ENCODE measurements at places on chromosomes 16 and 17.

- DNase-seq: no peak
Observed at GRCh38 chr17:19508577-19508867, 25.1 kb upstream of the SLC47A1 start.

- no peak for DNase-seq
Observed at GRCh38 chr16:85181739-85182129, 69.5 kb upstream of the CIBAR2 start.

GRCh38 chr17:35377068-35377467 lies 3.6 kb upstream of the SLFN11 start:
- DNase-seq: no peak

- no peak for DNase-seq
Observed at GRCh38 chr16:54503011-54503855, 216.6 kb upstream of the IRX3 start.

- no peak for DNase-seq
Observed at GRCh38 chr17:61349350-61349749, 50.3 kb upstream of the TBX2 start.

- DNase-seq: no peak
Observed at GRCh38 chr16:13939821-13940220, 19.9 kb downstream of the ERCC4 start.

DNA sequence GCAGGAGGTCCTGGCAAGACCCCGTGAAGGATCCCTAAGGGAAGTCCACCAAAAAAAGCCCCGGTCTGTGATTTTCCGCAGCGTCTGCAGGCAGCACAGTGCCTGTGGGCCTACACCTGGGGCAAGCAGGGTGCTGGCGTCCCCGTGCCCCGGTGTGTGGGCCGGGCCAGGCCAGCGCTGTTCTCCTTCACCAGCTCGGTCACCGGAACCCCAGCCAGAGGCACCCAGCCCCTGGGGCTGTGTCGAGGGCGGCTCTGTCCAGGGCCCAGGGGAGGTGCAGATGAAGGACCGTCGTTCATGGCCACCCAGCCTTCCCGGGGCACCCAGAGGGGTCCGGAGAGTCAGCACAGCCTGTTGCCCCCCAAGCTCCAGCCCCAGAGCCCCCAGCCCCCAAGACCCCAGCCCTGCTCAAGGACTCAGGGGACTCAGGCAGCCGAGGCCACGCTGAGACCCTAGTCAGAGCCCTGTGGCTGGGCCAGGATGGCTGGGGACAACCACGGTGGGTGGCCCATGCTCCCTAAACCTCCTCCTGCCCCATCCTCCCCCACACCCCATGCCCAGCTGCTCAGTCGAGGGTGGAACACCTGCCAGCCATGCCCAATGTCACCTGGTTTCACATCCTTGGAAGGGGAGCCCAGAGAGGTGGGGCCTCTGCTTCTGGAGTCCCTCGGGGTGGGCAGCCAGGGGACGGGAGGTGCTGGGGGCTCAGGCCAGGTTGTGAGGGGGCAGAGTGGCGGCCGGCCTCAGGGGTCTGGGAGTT lies 5.7 kb upstream of the C1QTNF8 start:
- DNase-seq: no peak

DNA sequence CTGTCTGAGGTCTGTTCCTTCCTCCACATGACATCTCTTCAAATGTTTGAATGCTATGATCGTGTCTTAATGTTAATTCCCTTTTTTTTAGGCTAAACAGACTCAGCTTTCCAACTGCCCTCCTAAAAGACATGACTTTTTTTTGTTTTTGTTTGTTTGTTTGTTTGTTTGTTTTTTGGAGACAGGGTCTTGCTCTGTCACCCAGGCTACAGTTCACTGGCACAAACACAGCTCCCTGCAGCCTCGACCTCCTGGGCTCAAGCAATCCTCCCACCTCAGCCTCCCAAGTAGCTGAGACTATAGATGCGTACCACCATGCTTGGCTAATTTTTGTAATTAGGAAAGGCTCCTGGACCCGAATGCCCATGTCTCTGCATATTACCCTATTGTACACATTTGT lies 176.5 kb downstream of the ABCA8 start:
- no peak for DNase-seq

GRCh38 chr17:33684735-33685134 lies 391.6 kb upstream of the ASIC2 start:
- no peak for DNase-seq

- DNase-seq: no peak
Observed at GRCh38 chr17:65438708-65439294, 122.6 kb downstream of the AXIN2 start.

DNA sequence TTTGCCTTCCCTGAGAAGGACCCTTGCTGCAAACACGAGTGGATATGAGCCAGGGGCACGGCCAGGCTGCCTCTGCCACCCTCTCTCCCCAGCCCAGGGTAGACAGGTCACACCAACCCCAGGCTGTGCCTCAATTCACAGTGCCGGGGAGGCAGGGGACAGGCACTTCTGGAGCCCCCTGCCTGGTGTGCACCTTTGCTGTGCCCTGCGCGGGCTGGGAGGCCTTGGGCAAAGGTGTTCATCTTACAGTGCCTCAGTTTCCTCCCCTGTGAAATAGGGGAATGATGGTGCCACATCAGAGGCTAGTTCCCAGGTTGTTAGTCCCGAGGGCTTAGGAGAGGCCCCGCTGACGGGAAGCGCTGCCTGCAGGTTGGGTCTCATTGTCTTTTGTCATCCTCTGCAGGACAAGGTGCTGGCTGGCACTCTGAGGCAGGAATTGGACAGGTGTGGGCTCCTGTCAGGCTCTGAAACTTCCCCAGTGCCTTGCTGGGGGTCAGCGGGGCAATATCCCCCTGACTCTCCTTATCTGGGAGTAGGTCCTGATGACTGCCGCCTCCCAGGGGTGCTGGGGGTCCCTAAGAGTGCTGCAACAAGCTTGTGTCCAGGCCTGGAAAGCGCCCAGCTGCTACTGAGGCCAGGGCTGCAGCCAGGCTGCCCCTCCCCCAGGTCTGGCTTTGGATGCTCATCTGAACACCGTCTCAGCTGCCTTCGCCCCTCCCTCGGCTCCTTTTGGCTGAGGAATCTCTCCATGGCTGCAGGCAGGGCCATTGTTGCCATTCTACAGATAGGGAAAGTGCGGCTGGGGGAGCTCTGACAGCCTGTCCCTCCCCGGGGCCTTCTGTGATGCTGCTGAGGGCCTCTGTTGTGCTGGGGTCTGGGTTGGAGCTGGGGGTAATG lies 3.1 kb downstream of the PRSS21 start:
- DNase-seq: no peak

DNA sequence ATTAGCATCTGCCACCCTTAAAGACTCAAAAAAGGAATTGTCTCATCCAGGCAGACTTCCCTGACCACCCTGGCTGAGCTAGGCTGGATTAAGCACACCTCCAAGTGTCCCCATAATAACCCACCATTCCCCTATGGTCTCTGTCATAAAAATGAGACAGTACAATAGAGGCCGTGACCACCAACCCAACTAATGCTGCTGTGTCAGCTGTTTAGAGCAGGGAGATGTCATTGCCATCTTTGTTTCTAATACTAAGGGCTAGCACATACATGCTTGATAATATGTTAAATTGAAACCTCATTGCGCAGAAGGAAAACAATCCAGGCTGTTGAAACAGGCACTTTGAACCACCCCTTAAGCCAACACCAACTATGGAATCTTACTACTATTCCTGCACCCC lies 7.2 kb upstream of the ADAMTS18 start:
- DNase-seq: no peak

- DNase-seq: no peak
Observed at GRCh38 chr16:23484510-23485256, 25.6 kb downstream of the GGA2 start.

GRCh38 chr16:89319886-89320781 lies 102.6 kb downstream of the ZNF778 start:
- no peak for DNase-seq

GRCh38 chr17:65664266-65664665 lies 102.8 kb upstream of the AXIN2 start:
- DNase-seq: no peak

- no peak for DNase-seq
Observed at GRCh38 chr16:57707331-57707730, 12.7 kb downstream of the DRC7 start.

DNA sequence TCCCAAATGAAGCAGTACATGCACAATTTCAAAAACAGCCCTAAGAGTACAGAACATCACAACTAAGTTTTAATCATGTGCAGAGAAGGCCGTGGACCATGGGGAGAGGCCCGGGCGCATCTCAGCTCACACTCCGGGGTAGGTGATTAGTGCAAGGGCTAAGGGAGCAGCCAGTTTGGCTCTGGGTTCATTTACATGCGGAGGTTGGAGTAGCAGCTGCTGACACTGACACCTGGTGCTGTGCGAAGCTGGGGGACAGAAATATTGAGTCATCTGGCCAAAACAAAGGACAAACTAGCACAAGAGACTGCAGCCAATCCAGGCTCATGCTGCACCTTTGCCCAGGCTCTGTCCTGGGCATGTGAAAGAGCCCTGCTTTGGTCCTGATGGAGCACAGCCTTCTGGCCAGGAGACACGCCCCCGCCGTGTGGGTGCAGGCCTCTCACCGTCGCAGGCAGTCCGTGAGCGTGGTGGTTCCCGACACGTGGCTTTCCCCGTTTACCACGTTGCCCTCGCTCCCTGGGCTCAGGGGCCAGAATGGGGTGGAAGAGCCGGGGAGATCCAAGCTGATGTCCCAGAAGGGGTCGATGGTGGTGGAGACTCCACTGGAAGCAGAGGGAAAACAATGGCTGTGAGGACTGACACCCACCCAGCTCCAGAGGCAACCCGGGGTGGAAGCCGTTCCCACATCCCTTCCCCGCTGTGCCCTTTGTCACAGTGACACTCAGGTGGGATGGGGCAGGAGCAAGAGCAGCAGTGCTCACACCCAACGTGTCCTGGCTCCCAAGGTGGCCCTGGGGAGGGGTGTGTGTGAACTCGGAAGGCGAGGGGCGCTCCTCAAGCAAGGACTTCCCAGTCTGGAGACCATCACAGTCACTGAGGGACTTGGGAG lies 31.9 kb downstream of the USP22 start:
- DNase-seq: no peak

- no peak for DNase-seq
Observed at GRCh38 chr16:79747688-79748087, 147.2 kb upstream of the MAF start.

DNA sequence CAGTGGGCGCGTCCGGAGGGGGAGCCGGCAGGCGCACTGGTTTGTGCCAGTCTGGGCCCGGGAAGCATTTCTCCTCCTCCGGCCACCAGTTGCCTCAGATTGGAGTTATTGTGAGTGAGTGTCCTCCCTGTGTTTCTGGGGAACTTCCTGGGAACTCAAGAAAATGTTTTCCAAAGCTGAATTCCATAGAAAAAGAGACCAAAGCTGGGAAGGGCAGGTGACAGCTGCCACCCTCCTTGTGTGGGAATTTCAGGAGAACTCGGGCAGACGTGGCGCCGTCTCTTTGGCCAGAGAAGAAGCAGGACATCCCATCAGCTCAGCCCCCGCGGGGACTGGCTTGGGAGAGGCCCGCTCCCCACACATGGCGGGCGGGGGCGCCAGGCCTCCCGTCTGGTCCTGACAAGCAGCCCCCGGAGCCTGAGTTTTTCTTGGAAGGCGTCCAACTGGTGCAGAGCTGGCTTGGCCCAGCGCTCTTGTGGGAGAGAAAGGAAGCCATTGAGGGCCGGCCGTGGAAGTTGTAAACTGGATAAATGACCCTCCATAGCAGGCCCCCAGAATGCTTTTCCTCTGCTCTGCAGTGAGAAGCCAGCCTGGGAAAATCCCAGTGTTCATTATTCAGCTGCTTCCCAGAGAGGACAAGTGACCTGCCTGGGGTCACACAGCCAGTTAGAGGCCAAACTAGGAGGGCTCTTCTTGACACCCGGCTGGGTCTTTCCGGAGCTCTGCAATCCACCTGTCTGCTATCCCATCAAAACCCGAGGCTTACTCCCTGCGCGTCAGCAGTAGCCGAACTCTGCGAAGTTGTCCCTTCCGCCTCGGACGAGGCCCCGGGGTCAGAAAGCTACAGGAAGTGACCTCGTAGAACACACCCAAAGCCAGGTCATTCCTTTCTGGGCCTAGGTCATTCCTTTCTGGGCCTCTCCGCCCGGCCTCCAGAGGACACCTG lies 39.2 kb upstream of the GSE1 start:
- DNase-seq: no peak

- DNase-seq: no peak
Observed at GRCh38 chr17:45256114-45256966, 5.6 kb downstream of the SPATA32 start.

DNA sequence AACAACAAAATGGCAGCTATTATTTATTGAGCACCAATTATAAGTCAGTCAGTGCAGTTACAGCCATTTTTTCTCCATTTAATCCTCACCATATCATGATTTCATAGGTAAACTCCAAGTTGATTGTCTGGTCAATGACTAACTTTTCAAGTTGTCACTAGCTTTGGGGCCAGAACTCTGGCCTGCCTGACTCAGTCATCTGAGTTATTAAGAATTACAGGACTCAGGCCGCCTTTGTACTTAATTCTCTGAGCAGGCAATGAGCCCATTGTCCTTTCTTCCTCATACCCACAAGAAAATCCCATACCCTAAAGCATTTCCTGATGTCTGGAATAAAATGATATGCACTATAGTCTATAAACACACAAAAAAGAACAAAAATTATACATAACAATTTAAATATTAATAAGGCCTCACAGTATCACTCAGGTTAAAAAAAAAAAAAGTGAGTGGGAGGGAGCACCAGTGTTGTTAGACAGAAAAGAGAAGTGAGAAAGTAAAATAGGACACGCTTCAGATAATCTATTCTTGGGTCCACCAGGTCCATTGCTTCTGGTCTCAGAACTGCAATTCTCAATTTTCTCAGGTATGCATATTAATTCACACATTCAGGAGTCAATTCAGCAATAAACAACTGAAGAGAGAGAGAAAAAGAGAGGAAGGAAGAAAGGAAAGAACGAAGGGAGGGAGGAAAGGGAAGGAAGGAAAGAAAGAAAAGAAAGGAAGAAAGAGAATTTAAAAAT lies 70.2 kb downstream of the SPAG9 start:
- DNase-seq: no peak

GRCh38 chr17:56309897-56310296 lies 156.6 kb downstream of the ANKFN1 start:
- DNase-seq: no peak

- no peak for DNase-seq
Observed at GRCh38 chr16:10610499-10611184, 30.2 kb upstream of the EMP2 start.

DNA sequence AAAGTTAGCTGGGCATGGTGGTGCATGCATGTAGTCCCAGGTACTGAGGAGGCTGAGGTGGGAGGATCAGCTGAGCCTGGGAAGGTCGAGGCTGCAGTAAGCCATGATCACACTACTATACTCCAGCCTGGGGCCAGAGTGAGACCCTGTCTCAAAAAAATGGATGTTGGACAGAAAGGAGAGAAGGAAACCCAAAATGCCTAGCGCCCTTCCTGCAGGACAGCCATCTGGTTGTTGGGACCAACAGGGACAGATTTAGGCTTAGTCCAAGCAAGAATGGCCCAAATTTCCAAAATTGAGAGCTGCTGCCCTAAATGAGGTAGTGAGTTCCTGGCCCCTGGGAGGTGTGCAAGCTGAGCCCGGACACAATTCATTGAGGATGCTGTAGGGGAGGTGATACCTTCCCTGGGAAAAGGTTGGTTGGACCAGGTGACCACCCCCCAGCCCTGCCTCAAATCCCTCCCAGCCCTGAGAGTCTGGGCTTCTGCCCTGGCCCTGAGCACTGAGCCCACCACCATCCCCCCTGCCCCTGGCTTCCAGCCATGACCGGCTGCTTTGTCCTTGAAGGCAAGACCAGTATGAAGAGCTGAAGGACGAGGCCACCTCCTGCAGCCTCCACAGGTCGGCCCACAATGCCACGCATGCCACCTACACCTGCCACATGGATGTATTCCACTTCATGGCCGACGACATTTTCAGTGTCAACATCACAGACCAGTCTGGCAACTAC lies 35.1 kb downstream of the IL21R start:
- no peak for DNase-seq

Measured in T follicular helper cell (primary cell).